ENCODE measurements at places on chromosomes 3 and 15.

DNA sequence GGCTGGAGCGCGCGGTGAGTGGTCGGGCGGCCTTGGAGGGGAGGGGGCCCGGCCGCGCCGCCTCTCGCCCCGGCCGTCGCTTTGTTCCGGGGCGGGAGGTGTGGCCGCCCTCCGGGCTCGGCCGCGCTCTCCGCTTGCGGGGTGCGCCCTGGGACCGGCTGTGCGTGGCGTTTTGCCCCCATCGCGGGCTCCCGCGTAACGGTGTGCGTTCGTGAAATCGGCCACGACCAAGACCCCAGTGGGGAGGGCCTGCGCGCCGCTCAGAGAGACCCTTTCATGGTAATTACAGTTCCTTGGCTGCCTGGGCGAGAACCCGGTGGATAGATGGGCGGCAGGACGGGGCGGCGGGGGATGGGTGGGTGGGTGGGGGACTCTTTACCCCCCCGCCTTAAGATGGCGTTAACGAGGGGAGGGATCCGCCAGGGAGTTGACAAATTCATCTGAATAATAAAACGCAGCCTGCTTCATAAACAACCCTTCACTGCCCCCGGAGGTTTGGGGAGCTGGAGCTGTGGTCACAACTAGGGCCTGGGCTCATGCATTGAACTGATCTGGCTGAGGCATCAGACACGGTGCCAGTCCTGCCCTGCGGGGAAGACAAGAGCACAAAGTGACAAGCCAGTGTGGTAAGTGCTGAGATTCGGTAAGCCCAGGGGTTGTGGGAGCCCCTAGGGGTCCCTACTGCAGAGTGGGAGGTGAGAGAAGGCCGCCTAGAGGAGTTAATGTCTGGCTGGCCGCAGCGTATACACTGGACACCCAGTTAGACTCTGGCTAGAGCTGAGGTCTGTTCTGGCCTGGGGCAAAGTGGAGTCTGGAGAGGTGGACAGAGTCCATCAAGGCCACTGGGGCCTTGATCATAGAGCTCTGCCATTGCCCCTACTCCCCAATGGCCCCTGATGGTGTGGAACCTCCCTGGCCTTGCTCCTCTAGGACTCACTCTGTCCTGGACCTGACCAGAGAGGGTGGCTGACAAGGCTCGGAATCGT is 668 bp downstream of the MRAS start:
- no peak for DNase-seq

DNA sequence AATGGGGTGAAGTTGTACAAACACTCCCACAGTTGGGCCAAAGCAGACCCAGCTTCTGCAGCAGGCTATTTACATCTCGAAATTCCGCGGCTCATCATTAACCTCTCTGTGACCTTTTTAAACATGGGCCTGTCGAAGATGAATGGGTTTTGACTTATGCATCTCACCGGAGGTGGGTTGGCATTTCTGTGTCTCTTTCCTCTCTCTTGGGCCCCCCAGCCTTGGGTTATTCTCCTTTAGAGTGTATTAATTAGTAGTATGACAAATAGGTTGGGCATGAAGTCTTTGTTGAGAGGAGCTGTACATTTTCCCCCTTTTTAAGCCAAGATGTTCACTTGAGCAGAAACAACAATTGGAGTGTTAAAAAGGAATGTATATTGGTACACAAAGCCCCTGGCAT is 9.8 kb downstream of the SMAD6 start:
- no peak for DNase-seq

- no peak for DNase-seq
These were observed 146.8 kb downstream of the ADAMTS17 start for GRCh38 chr15:100194996-100195395.

GRCh38 chr3:37809846-37810447 is 51.7 kb upstream of the CTDSPL start:
- no peak for DNase-seq

- no peak for DNase-seq
These were observed 17.3 kb downstream of the HDAC11 start for GRCh38 chr3:13497386-13497785.

DNA sequence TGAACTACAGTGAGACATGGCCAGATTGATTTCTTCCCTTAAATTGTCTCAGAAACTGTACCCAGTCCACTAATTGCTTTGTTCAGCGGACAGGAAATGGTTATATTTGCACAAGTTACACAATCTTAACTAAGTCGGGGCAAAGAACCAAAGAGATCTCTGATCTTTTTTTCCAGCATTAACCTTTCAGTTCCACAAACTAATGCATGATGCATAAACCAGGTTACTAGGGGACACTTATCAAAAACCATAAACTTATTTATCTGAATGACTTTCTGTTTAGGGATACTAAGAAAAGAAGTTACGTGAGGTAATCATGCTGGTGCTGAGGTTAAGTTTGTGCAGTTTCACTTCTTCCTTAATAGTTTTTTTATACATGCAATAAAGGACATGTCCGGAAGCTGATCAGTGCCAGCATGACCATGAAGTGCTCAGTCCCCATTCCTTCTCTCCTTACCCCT is 22.4 kb downstream of the FNDC3B start:
- no peak for DNase-seq

GRCh38 chr3:128620268-128620691 is 30.3 kb downstream of the RPN1 start:
- no peak for DNase-seq

GRCh38 chr3:63400246-63400860 is 122.2 kb downstream of the SYNPR start:
- DNase-seq = no peak

DNA sequence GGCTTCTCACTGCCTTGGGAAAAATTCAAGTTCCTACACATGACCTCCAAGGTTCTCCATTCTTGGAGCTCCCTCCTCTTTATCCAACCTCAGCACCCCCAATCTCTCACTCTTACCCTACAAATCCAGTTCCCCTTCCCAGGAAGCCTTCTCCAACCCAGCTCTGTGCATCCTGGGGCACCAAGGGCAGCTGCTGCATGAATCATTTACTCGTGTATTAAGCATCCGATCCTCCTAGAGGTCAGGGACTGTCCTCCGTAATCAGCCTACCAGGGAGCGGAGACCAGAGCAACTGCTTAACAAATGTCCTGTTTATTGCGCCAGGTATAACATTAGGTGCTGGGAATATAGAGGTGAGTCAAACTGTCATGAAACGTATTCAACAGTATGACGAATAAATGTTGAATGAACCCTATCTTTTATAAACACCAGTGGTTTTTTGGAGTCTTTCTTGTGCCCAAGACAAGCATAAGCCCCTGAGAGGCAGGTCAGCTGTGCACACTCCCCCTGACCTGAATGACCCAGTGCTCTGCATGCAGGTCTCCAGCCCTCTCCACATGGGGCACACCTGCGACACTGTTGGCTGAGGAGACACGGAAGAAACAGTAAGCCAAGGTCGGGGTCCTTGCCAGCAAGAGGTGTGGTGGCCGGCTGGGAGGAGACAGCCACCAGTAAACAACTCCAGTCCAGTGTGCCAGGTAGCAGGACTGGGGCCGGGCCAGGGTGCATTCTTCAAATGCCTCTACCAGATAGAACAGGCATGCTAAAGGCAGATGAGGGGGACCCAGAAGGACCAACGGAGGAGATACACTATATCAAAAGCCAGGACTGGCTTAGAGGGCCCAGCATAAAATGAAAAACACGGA is 27.6 kb downstream of the ANP32A start:
- no peak for DNase-seq

DNA sequence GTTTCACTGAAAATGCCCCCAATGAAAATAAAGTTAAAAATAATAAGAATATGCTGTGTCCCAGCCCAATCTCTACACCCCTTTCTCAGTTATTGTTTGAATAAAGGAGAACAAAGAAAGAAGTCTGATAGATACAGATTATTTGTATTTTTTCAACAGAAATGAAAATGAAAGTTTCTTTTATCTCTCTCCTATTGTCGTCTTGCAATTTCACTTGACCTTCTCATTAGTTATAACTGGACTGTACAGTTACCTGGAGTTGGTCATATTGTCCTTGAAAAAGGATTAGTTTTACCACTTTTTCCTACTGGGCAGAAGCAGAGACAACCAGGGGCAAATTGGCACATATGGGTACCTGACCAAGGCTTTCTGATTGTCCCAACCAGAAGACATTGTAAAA is 440.0 kb downstream of the PDCD6IP start:
- no peak for DNase-seq

DNA sequence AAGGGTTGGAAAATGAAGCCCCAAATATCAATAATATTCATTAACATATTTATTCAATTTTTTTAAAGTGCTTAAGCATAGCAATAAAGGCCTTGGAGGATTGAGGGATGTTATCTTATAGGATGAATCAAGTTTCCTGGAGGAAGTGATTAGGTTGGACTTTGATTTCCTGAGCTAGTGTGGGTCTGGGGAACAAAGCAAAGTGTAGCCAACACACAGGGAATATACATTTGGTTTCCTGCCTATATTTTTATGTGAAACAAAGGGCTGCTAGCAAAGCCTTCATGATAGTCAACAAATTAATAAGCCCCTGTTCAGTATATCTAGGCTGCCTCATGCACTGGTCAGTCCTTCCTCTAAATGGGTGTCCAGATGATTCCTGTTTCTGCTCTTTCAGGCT is 261.1 kb upstream of the IL12A start:
- DNase-seq = no peak

DNA sequence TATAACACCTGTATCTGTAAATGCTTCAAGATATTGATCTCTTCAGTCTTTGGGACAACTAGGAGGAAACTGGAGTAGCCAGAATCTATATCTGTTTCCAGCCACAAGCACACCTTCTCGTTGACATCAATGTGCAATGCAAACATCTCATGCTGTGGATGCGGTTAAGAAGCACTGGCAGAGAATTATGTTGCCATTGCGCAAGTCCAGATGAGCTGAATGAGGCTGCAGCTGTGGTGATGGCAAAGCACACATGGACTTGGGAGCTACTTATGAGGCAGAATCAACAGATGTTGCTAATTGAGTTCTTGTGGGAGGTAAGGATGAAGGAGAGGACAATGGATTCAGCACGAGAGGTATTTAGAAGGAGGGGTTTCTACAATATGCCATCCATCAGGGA is 90.9 kb downstream of the STRIT1 start:
- DNase-seq = no peak

DNA sequence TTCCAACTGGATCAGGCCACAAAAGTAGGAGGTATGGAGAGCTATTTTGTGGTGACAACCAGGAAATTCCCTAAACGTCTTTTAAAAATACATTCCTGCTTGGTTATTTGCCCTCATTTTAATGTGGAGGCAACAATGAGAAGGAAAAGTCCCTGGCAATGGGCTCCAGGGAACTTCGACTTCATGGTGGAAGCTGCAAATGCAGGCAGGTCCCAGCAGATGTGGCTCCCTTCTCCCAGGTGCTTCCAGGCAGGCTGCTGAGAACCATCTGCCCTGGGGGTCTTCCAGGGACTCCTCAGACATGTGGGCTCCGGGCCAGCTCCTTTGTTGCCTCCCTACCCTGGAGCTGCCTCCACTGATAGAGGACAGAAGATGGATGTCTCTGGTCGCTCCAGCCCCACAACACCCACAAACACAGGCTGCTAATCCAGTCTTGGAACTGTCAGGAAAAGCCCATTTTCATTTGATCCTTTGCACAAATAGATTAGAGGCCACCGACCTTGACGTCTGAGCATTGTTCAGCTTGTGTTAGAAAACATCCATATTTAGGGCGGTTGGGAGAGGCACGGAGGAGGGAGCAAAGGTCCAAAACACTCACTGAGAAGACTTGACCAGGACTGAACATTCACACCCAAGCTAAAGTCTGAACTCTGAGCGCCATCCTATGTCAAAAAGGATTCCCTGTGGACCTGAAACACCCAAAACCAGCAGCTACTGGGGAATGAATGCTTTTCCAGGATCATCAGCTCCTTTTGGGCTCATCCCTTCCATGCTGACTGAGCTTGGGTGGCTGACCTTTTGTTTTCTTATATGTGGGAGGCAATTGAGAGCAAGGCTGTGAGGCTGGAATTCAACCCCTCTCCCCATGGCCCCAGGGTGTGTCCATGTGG is 30.2 kb upstream of the SLCO2A1 start:
- no peak for DNase-seq

DNA sequence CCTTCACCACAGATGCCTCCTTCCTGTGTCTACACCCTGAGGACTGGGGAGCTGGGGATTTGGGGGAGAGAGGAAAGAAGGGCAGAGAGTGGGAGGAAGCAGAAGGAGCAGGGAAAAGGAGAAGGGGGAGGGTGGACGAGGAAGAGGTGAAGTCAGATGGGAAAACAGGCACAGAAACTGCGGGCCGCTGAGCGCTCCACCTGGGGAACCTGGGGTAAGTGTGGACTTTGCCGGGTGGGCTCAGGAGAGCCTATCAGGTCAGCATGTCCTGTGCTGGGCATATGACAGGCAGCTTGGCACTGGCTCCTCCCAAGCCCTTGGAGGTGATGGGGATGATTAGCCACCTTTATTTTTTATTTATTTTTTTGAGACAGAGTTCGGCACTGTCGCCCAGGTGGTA is 62.6 kb downstream of the CORO2B start:
- DNase-seq = no peak

DNA sequence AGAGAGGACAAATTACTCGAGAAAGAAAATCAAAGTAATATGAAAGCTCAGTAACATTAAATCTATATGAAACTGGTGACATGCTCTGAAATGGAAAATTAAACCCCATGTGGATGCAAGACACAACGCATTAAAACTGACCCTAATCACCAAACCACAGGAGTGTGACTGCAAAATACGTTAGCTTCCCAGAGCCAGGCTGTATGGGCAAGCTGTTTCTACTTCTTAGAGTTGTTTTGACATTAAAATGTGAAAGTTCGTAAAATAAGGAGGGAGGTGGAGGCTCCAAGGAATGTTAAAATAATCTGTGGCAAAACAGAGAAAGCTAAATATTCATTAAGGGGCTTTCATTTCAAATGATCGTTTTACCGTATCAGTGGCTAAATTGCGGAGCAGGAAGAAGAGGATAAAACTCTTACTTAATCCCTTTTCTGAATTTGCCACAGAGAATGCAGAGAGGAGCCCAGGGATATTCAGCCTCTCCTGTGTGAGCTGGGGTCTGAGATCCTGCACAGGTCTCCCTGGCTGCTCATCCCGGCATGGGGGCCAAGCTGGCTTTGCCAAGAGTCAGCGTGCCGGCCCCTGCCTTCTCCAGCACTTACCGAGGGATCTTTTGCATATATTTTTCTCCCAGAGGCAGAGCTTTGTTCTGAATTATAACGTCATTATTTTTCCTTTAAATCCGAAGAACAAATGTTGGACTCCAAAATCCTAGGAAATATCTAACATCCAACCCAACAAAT is 239.8 kb upstream of the THBS1 start:
- no peak for DNase-seq

- DNase-seq = no peak
These were observed 30.3 kb upstream of the CTNNB1 start for GRCh38 chr3:41169023-41169422.

GRCh38 chr15:70823196-70823595 is 30.8 kb downstream of the LARP6 start:
- no peak for DNase-seq

GRCh38 chr15:69929905-69930630 is 167.6 kb downstream of the TLE3 start:
- no peak for DNase-seq
